Uterus (tissue), 4 donors: ENCODE measurements at places on chromosomes 3 and 15. TPM values are rescaled to one million over a fixed set of nuclear protein-coding genes. Genes with fewer than 3 reads are reported as not detected.

TRIM59 gene
- 1.0 TPM for total RNA-seq

OXSM gene
- total RNA-seq, result 17.9 TPM

- no peaks in the 10 kb centered on the region for H3K27me3 ChIP-seq
- H3K36me3 ChIP-seq, result no peaks in the 10 kb centered on the region
- H3K4me3 ChIP-seq, result no peak overlapping the region
- no peak overlapping the region for H3K27ac ChIP-seq
- H3K4me1 ChIP-seq, result no peaks in the 10 kb centered on the region
These were observed 9.9 kb upstream of the PAQR9 start for GRCh38 chr3:142973217-142974009.

PIERCE2 gene
- total RNA-seq, result not detected

DNA sequence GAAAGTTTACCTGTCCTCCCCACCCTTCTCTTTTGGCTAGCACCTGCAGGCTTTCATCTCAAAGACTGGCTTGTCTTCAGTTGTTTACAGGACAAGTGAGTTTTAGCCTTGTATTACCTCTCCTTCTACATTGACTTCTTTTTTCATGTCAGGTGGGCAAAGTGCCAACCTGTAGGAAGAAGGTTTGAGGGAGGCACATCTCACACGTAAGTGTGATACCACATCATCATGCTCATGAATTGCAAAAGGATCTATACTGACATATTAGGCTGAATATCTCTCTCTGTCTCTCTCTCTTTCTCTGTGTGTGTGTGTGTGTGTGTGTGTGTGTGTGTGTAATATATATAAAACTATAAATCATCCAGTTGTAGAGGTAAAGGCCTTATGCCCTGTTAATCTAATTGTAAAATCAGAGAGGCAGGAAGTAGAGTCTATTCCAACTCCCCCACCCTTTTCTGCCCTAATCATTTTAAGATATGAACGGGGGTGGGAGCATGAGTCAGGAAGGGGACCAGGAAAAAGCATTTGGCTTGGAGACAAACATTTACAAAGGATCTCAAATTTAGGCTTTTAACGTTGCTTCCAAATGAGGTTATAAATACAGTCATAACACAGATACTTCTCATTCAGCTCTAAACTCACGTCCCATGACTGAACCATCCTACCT lies 107.0 kb upstream of the PFN2 start:
- no peaks in the 10 kb centered on the region for H3K4me1 ChIP-seq
- no peaks in the 10 kb centered on the region for H3K36me3 ChIP-seq
- no peak overlapping the region for H3K27ac ChIP-seq

PRR20G gene
- not detected for total RNA-seq

ADAMTS7 gene
- 2.0 TPM for total RNA-seq

- no peak for DNase-seq
- H3K36me3 ChIP-seq, result no peaks in the 10 kb centered on the region
- no peaks in the 10 kb centered on the region for H3K4me1 ChIP-seq
- H3K4me3 ChIP-seq, result no peak overlapping the region
- H3K27me3 ChIP-seq, result no peaks in the 10 kb centered on the region
These were observed 328.3 kb downstream of the OXSM start for GRCh38 chr3:26118165-26118564.

DNA sequence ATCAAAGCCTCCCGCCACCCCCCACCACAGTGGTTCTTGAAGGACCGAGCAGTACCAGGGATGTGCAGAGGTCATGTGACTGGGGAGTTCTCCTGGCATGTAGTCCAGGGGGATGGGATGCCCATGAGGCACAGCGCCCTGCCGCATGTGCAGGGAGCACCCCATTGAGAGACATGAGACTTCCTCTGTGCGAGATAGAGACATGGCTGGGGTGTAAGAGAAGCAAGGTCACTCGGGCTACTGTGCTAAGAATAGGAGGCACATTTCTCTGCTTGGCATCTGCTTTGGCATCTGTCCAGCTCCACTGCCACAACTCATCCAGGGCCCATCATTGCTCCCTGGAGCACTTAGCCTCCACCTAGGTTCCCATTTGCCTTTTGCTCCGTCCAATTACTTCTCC lies 2.4 kb upstream of the CYP1A1 start:
- H3K36me3 ChIP-seq, result no peaks in the 10 kb centered on the region
- H3K4me1 ChIP-seq, result peaks cover 6% of the 10 kb centered on the region

GRCh38 chr3:64166584-64167162 lies 58.6 kb downstream of the PRICKLE2 start:
- DNase-seq, result no peak
- no peak overlapping the region for H3K27ac ChIP-seq
- H3K4me1 ChIP-seq, result no peaks in the 10 kb centered on the region
- no peak overlapping the region for H3K4me3 ChIP-seq

DNA sequence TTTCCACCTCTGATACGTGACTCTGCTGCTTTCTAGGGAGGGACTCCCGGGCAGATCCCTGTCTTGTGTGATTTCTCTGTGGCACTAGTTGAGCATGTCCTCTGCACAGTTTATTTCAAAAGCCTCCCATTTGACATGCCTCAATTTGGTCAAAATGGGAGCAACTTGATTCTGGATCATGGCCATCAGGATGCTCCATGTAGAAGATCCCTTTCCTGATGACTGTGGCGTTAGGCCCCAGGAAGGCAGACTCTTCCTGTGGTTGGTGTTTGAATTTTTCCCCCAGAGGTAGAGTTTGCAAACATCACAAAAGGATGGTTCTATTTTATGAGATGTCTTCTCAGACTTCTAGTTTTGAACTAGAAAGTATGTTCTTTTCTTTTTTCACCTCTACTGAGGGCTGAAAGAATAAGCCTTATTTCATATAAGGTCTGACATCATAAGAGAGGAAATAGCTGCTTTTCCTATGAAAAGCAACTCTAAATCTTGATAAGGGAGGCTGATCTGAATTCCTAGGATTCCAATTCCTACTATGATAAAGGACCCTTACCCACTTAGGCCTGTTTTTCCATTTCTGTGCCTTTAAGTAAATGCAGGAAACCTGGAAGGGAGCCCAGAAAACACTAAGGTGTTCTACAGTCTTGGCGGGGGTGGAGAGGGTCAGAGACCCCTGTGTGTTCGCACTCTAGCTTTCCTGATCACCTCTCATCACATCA lies 243.8 kb upstream of the CHRM5 start:
- no peak overlapping the region for H3K4me3 ChIP-seq
- H3K27ac ChIP-seq, result no peak overlapping the region
- no peaks in the 10 kb centered on the region for H3K4me1 ChIP-seq
- no peaks in the 10 kb centered on the region for H3K27me3 ChIP-seq

WDR93 gene
- total RNA-seq, result not detected

ZMYND10 gene
- 1.8 TPM for total RNA-seq

DZIP1L gene
- 3.8 TPM for total RNA-seq

- H3K4me3 ChIP-seq, result peak overlapping the region; percentile 67
- H3K36me3 ChIP-seq, result no peaks in the 10 kb centered on the region
- no peak for DNase-seq
- peak overlapping the region; percentile 84 for H3K27ac ChIP-seq
- H3K27me3 ChIP-seq, result no peaks in the 10 kb centered on the region
These were observed 738 bp downstream of the COMMD2 start for GRCh38 chr3:149751551-149751950.

DNA sequence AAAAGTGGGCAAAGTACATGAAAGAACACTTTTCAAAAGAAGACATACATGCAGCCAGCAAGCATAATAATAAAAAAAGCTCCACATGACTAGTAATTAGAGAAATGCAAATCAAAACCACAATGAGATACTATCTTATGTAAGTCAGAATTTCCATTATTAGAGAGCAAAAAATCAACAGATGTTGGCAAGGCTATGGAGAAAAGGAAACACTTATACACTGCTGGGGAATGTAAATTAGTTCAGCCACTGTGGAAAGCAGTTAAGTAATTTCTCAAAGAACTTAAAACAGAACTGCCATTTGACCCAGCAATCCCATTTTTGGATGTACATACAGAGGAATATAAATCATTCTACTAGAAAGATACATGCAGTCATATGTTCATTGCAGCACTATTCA lies 360.7 kb downstream of the NSUN3 start:
- DNase-seq, result no peak
- no peaks in the 10 kb centered on the region for H3K36me3 ChIP-seq
- no peak overlapping the region for H3K4me3 ChIP-seq

DNA sequence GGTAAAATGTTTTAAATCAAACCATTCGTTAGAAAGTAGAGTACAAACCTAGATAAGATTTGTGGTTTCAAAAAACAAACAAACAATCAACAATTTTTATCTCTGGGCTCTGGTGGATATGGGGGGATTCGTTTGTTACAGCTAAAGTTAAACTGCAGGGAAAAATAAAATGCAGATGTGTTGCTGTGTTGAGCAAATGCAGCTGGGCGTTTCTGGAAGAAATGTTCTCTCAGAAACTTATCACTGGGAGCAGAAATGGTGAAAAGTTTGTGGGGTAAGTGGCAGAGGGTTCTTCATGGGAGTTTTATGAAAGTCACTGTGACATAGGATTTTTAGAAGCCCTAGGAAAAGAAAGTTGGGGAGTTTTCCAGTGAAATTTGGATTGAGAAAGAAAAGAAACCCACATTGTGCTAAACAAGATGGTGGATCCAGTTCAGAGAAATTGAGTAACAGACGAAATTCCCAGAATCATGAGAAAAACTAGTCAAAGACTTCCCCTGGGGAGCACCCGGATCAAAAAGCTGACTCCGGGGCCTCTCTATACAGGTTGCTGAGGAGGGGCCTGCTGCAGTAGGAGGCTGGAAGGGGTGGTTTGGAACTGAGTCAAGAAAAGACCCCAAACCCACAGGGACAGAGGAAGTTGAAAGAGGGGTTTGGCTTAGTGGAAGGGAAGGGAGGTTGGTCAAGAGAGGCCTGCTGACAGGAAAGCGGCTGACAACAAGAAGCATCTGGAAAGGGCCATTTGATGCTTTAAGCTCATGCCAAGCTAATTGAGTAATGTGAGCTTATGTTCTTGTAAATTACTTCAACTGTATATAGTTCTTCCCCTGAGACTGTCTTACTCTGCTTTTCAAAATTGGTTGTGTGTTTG lies 108.7 kb downstream of the RARB start:
- no peaks in the 10 kb centered on the region for H3K36me3 ChIP-seq
- no peaks in the 10 kb centered on the region for H3K27me3 ChIP-seq
- H3K4me3 ChIP-seq, result no peak overlapping the region
- H3K4me1 ChIP-seq, result no peaks in the 10 kb centered on the region

DNA sequence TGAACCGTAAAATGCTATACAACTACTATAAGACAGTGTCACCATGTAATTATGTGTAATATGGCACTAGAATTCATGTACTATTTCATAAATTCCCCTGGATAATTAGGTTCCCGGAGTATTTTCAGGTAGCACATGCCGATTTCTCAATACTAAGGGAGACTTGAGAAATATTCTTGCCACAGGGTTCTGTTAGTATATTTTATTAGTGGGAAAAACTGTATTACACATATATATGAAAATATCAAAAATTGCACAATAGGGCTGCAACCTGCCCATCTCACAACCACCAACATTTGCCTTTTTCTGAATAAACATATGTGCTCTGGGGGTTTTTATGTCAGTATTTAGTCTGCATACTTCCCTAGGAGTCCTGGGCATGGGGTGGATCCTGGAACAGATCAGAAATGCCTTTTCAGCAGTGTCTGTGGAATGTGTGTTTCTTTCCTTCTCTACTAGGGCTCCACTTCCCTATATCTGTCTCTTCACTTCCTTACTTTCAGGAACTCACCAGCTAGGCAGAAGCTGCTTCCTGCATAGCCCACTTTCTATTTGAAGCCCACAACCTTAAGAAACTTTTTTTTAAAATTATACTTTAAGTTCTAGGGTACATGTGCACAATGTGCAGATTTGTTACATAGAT lies 87.5 kb downstream of the RPL39L start:
- no peak for DNase-seq
- no peaks in the 10 kb centered on the region for H3K27me3 ChIP-seq
- H3K36me3 ChIP-seq, result no peaks in the 10 kb centered on the region
- H3K4me3 ChIP-seq, result no peak overlapping the region
- H3K27ac ChIP-seq, result no peak overlapping the region

GRCh38 chr15:27043770-27044169 lies 72.8 kb downstream of the GABRG3 start:
- no peak for DNase-seq
- no peak overlapping the region for H3K27ac ChIP-seq

DNA sequence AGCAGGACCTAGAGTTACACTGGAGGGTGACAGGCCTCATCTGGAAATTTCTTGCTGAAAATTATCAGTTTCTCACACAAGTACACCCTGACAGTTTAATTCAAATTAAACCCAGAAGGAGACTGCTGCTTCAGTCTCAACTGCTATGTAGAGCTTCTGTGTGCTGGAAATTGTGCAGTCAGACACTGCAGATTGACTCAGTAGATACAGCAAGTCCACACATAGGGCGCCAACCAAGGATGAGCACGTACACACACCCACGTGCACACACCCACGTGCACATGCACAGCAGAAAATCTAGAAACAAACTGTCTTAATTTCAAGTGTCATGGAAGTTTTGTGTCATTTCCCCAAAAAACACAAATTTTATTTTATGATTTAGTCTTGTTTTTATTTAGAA lies 192.9 kb downstream of the PDE8A start:
- no peaks in the 10 kb centered on the region for H3K4me1 ChIP-seq
- no peaks in the 10 kb centered on the region for H3K27me3 ChIP-seq
- no peaks in the 10 kb centered on the region for H3K36me3 ChIP-seq
- H3K4me3 ChIP-seq, result no peak overlapping the region

CFAP100 gene
- total RNA-seq, result 2.8 TPM

DNA sequence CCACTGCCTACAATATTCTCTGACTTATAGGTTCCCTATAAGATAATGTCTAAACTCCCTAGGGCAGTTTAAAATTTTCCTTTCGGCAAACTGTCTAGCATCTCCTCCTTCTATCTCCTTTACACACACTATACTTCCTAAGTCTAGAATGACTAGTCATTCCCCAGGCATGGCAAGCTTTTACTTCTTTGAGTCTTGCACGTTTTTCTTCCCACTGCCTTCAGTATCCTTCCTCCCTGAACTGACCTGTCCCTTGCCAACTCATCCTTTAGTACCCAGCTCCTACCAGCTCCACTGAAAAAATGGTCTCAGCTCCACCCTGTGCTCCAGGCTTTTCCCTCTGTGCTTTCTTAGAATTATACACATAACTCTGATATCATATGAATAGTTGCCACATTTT lies 93.8 kb upstream of the KBTBD8 start:
- no peaks in the 10 kb centered on the region for H3K27me3 ChIP-seq
- H3K4me1 ChIP-seq, result no peaks in the 10 kb centered on the region
- no peaks in the 10 kb centered on the region for H3K36me3 ChIP-seq
- no peak overlapping the region for H3K27ac ChIP-seq
